ENCODE measurements at places on chromosomes 12 and 14. TPM values are rescaled to one million over a fixed set of nuclear protein-coding genes. Genes with fewer than 3 reads are reported as not detected.

The AICDA gene
- total RNA-seq: 0.10 TPM

The METTL3 gene
- 25.1 TPM for total RNA-seq

The ACSS3 gene
- 21.9 TPM for total RNA-seq

The BDKRB2 gene
- total RNA-seq: 5.4 TPM

The LHX5 gene
- total RNA-seq: not detected

The CYP27B1 gene
- total RNA-seq: 1.5 TPM

The CD27 gene
- 0.35 TPM for total RNA-seq

The KLRC1 gene
- 0.27 TPM for total RNA-seq

The OR6C1 gene
- not detected for total RNA-seq

The TAPBPL gene
- 11.8 TPM for total RNA-seq

The C1R gene
- total RNA-seq: 488 TPM

The HPD gene
- total RNA-seq: 1.8 TPM

The PRR4 gene
- 0.29 TPM for total RNA-seq

The EPS8 gene
- total RNA-seq: 46.9 TPM

The CLEC2B gene
- 3.9 TPM for total RNA-seq

The TRPV4 gene
- 1.2 TPM for total RNA-seq

The AMDHD1 gene
- 0.34 TPM for total RNA-seq

The SYCP3 gene
- total RNA-seq: not detected

The GYS2 gene
- not detected for total RNA-seq

The ASCL1 gene
- total RNA-seq: not detected

The ENDOU gene
- 0.68 TPM for total RNA-seq

The KRT6C gene
- not detected for total RNA-seq

The MMP17 gene
- 1.7 TPM for total RNA-seq

The HRK gene
- total RNA-seq: 0.05 TPM

The RNASE7 gene
- total RNA-seq: not detected

The PGF gene
- 4.6 TPM for total RNA-seq

The MMP19 gene
- 23.3 TPM for total RNA-seq

The MGP gene
- total RNA-seq: 1,325 TPM

The SOAT2 gene
- not detected for total RNA-seq

The HOXC12 gene
- total RNA-seq: not detected

The B4GALNT3 gene
- total RNA-seq: 22.1 TPM

The KLRB1 gene
- 0.24 TPM for total RNA-seq

The ISCU gene
- total RNA-seq: 241 TPM

The SLIRP gene
- total RNA-seq: 144 TPM

The CEBPE gene
- total RNA-seq: not detected

The TEAD4 gene
- 16.9 TPM for total RNA-seq

The FOXM1 gene
- 0.44 TPM for total RNA-seq

The PTHLH gene
- total RNA-seq: 0.41 TPM

The PLBD1 gene
- total RNA-seq: 30.9 TPM

The ZFHX2 gene
- 0.89 TPM for total RNA-seq

The ACADS gene
- total RNA-seq: 49.4 TPM
